ENCODE measurements at places on chromosomes 13 and 19. TPM values are rescaled to one million over a fixed set of nuclear protein-coding genes. Genes with fewer than 3 reads are reported as not detected.

The CCDC169 gene
- 5.7 TPM for total RNA-seq

The ACER1 gene
- total RNA-seq: not detected

The CLDN10 gene
- total RNA-seq: not detected

The KLF1 gene
- total RNA-seq: not detected

The MISP3 gene
- 5.5 TPM for total RNA-seq

The GIPR gene
- total RNA-seq: 0.75 TPM

The NCCRP1 gene
- 0.16 TPM for total RNA-seq

The LRRC8E gene
- 0.65 TPM for total RNA-seq

The ZNF85 gene
- 2.1 TPM for total RNA-seq

The ZNF45 gene
- total RNA-seq: 7.0 TPM

The RUBCNL gene
- 0.56 TPM for total RNA-seq

The FLT3 gene
- total RNA-seq: 0.15 TPM

The ZSCAN4 gene
- not detected for total RNA-seq

The AMER2 gene
- total RNA-seq: not detected

The ZNF837 gene
- 0.17 TPM for total RNA-seq

The CEACAM7 gene
- not detected for total RNA-seq

The EXOC3L2 gene
- 0.50 TPM for total RNA-seq

The DACH1 gene
- 2.2 TPM for total RNA-seq
